ENCODE measurements at places on chromosomes 2 and 18.

DNA sequence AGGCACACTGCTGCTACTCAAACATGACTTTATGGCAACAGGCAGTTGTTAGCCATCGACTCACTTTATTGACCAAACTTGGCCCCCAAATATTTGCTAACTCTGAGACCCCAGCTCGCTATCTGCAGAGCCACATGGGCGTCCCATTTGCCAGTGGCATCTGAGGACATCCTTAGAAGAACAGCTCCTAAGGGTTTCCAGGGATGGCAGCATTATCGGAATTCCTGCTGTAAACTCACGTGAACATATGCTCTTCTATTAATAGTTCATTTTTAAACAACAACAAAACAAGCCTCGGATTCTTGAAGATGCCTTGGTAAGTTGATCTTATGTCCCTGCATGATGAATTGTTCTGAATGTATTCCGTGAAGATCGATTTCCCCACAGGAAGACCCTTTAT lies 181.0 kb downstream of the LDLRAD4 start:
- no peak for DNase-seq

DNA sequence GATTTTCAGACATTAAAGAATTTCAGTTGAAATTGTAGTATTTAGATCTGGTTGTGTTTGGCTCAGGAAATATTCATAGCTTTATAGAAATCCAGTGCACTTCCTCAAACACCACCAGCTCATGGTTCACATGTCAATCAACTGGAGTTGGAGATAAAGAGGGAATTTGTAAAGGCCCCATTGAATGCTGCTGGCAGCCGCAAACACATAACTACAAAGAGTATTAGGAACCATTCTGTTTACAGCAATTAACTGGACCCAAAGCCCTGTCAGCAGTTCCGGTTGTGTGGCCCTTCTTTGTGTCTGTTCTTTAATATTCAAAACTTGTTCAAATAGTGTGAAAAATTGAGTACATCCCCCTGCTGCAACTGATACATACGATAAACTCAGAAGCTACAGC lies 107.4 kb upstream of the LRRTM4 start:
- DNase-seq, result no peak

DNA sequence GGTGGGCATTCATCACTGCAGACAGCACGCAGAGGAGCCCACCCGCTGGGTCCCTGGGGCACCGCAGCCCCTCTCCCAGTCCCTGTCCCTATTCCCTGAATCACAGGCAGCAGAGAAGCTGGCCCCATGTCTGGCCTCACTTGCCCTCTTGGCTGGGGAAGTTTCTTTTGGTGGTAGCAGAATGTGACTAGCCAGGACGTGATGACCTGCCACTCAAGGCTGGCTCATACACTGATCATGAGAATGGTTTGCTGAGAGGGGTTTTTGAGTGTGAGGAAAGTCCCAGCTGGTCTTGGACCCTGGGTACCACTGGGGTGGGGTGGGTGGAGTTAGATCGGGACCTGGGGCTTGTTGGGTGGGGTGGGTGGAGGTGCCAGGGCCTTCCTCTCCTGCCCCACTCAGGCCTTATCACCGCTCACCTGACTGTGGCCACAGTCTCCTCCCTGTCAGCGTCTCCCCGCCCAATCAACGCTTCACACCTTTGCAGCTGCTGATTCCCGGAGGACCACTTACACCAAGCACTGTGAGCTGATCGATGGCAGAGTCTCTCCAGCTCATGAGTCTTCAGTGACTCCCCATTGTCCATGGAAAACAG lies 28.9 kb upstream of the FOSL2 start:
- DNase-seq, result no peak

- DNase-seq, result no peak
These were observed 162.7 kb upstream of the NT5C1B start for GRCh38 chr2:18752022-18752493.

DNA sequence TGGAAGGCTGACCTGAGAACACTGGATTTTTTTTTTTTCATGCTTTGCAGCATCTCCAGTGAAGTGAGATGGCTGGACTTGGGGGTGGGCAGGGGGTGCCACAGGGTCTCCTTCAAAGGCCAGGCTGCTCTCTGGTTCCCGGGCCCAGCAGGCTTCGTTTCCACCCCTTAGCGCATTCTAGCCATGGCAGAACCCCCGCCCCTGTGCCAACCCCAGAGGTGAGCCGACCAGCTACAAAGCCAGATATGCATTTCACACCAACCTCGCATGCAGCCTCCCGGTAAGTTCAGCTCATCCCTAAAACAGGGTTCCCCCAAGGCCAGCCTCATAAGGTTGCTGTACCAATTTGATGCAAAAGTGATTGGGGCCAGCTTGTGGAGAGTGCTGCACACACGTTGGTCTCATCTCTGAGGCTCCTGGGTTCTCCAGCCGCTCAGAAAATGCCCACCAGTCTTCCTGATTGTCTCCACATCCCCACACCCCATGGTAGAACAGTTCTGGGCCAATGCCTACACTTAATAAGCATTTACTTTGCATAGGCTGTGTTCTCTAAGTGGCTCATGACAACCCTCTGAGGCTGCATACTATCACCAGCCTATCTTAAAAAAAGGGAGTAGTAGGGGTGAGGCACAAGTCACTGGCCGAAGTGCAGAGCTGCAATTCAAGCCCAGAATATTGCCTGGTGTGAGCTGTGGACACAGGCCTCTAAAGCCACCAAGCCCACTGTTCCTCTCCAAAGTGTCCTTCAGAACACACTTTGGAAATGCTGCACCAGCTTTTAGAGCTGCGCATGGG lies 23.3 kb downstream of the SMAD7 start:
- DNase-seq, result no peak
